T-helper 9 cell (primary cell): ENCODE measurements at places on chromosomes 7 and 10.

GRCh38 chr7:44102846-44103565, 1.1 kb upstream of the AEBP1 start:
- DNase-seq: no peak

DNA sequence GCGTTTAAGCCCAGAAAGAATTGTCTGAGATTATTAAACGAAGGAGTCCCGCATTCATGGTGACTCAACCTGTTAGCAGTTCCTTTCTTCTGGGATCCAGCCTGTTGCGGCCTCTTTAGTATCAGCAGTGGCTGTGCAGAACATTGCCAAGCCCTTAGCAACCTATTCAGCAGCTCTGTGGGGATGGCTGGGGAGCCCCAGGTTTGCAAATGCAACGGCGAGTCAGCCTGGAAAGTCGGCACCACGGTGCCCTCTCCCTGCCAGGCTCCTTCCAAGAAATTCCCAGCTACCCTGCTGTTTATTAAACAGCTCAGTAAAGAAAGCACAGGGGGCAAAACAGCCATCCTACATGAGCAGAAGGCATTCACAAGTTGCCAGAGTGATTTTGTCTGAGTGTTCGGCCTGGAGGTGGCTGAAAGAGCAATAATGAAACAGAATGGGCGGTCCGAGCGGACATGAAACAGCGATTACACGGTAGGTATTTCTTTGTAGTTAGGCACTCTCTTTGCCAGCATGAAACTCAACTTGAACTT, 198.3 kb downstream of the BAMBI start:
- no peak for DNase-seq

- DNase-seq: no peak
Observed at GRCh38 chr7:127383123-127383835, 9.2 kb downstream of the ZNF800 start.

- DNase-seq: peak; percentile 44
Observed at GRCh38 chr10:97713826-97714400, 383 bp downstream of the MARVELD1 start.
